ENCODE measurements at places on chromosomes 4 and X. TPM values are rescaled to one million over a fixed set of nuclear protein-coding genes. Genes with fewer than 3 reads are reported as not detected.

The FAM9C gene
- not detected for total RNA-seq

DNA sequence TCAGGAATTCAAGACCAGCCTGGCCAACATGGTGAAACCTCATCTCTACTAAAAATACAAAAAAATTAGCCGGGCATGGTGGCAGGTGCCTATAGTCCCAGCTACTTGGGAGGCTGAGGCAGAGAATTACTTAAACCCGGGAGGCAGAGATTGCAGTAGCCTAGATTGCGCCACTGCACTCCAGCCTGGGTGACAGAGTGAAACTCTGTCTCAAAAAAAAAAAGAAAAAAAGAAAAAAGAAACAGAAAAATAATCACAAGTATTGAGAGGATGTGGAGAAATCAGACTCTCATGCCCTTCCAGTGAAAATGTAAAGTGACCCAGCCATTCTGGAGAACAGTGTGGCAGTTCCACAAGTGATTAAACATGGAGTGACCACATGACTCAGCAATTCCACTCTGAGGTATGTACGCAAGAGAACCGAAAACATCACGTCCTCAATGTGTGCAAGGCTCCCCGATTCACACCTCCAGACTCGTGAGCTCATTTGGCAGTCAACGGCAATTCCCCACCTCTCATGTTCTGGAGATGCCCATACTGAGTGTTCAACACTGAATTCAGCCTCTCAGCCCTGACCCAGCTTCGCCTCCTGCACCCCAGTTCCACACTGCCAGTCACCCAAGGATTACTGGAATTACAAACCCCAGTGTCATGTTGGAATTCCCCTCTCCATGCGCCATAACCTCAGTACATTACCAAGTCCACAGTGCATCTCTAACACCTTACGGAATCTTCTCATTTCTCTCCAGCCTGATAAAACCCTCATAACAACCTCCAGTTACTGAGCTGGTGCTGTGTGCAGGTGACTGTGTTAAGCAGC is 21.1 kb downstream of the ACOX3 start:
- DNase-seq: no peak

GRCh38 chr4:22969287-22969896 is 276.7 kb downstream of the GBA3 start:
- no peak for DNase-seq

DNA sequence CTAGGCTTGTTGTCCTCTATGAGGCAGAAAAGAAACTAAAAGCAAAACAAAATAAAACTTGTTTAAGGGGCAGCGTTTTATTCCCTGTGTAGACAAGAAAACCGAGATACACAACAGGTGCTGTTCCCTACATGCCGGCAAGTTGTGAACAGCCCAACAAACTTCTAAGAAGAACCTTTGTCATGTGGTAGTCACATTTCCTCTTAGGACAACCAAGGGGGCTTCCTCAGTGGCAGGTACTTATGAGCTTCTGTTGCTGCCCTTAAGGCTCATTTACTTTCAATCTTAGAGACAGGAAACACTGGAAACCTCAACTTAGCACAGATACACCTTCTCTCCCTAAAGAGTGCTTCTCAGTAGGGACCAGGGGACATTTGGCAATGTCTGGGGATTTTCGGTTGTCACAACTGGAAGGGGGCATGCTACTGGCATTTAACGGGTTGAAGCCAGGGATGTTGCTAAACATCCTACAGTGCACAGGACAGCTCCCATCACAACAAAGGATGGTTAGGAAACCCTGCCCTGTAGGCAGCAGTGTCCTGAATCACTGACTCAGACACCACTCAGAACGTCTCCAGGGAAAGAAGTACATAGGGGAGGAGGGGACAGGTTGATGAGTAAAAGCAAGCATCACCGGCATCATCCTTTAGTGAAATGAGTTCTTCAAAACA is 111.0 kb downstream of the ASB9 start:
- DNase-seq: no peak

DNA sequence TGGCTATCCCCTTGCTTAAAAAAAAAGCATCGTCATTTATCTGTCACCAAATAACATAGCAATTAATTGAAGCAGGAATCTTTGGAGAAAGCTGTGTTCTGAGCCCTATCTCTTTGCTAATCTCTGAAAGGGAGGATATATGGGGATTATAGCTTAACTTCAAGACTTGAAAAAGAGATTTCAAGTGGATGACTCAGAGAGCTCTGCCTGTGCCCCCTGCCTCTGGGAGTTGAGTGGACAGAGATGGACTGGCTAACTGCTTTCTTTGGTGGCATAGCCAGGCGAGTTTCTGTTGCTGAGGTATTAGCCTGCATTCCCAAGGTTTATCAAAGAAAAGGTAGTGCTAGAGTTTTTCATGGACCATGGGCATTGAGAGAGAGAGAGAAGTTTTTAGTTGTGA is 91.6 kb downstream of the DDIT4L start:
- no peak for DNase-seq

Measured in uterus (tissue), 4 donors.